Fibroblast of skin of right biceps (primary cell): ENCODE measurements at places on chromosomes 3 and 15.

DNA sequence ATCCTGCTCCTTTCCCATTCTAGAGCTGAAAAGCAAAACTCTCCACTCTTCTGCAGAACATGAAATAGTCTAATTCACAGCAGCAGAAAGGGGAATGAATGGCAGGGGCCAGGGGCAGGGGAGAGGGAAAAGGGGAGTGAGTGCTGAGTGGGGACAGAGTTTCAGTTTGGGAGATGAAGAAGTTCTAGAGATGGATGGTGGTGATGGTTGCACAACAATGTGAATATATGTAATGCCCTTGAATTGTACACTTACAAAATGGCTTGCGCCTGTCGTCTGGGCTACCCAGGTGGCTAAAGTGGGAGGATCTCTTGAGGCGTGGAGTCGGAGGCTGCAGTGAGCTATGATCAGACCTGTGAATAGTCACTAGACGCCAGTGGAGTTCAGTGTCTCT is 78.5 kb upstream of the MEF2A start:
- DNase-seq, result no peak

DNA sequence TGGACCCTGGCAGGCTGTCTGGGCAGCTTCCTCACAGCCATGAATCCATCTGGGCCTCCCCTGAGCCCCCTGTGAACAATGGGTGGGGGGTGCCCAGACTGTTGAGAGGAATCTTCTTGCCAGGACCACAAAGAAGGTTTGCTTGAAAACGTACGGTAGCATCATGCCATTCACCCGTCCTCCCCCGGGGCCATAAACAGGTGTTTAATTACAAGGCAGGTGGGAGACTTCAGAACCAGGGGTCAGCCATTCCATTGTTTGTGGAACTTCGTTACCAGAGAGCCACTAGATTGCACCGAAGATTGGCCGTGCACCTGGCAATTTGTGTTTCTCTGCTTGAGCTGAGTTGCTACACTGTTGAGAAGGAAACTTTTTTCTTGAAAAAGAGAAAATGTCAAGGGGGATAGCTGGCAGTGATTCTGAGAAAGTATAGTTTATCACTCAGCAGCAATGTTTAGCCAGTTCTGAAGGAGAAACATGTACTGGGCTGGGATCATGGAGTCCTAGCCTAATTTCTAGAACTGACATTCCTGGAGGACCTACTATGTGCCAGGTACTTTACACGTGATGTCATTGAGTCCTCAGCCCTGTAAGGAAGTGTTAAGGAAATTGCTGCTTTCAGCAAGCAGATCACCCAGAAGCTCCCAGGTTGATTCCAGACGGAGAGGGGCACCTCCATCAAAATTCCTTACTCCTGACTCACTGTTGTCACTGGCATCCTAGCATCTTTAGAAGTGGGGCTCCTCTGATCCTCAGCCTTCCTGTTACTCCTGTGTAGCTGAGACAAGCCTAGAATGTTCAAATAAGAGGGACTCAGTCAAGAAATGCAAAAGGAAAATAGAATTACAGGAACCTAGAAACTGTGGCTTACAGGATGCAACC is 103.8 kb upstream of the UBE2E1 start:
- peak; percentile 63 for DNase-seq

DNA sequence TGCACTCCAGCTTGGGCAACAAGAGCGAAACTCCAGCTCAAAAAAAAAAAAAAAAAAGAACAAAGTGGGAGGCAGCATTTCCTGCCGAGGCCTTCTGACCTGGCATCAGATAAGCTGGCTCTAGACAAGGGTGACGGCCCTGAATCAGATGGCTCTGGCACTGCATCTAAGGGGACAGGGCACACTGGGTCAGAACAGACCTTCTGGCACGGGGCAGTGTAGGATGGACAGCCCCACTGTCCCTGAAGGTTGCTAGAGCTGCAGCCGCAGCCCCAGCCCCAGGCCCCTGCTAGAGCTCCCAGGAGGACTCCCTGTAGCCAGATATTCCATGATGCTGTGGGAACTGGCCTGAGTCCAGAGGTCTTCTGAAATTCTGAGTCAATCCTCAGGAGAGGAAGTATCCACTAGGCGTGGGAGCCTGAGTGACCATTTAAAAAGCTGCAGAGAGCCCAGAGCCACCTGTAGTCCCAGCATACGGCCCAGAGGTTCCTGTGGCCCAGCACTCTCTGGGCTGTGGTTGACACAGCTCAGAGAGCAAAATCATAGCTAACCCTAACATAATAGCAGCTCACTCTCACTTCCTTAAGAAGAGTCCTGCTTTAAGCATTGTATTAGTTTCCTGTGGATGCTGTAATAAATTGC is 69.2 kb upstream of the MFGE8 start:
- peak; percentile 80 for DNase-seq

GRCh38 chr3:18127859-18128681 is 297.1 kb downstream of the SATB1 start:
- no peak for DNase-seq

- no peak for DNase-seq
Observed at GRCh38 chr3:148742118-148742517, 44.4 kb downstream of the AGTR1 start.

- DNase-seq, result no peak
Observed at GRCh38 chr3:156744631-156745030, 70.2 kb downstream of the TIPARP start.

DNA sequence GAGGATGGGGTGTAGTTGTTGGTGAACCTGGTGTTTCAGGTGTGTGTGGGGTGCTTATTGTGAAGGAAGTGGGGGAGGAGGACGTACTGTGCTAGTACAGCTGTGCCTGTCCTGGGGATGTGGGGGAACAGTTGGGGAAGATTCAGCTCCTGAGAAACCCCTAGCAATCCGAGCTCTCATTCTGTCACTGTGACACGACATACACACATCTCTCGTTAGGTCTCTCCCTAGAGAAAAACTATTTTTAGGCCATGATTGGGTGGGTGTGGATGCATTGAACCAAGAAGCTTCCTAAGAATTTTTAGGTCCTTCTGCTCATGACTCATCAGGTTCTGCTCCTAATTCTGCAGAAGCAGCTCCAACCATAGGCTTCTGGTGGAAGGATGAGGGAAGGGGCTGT is 54.3 kb downstream of the SLC30A4 start:
- DNase-seq, result no peak

- DNase-seq, result peak; percentile 12
Observed at GRCh38 chr15:47577000-47577399, 140.3 kb upstream of the SEMA6D start.

- DNase-seq, result no peak
Observed at GRCh38 chr3:135803028-135803692, 162.4 kb upstream of the PPP2R3A start.

DNA sequence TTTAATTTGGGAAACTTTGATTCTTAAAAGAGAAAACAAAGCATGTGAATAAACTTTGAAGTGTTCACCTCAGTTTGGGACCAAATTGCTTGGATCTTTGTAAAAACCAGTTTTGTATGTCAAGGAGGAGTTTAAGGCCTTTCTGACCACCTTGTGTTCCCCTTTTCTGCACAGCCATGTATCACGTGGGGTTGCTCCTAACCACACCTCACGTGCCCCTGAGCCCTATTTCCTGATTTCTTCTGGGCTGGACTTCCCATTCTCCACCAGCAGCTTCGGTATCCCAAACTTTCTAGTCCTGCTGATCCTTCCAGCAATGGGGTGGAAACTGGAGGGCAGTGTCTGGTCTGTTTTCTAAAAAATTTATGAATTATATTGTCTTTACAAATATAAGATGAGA is 76.4 kb upstream of the STT3B start:
- no peak for DNase-seq

GRCh38 chr3:190266913-190267290 is 55.3 kb downstream of the CLDN1 start:
- DNase-seq, result no peak

DNA sequence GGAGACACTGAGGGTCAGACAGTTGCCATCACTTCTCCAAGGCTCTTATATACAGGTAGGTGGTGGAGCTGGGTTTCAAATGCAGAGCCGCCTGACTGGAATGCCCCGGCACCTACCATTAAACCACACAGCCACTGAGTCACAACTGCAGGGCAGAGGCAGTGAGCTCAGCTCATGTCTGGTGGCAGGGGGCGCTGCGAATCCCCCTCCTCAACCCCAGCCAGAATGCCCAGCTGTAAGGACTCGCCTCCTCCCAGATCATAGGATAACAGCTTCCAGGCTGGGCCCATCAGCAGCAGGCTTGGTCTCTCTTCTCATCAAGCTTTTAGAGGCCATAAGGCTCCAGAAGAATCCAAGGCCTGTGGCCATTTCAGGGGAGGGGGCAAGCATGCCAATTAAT is 26.4 kb downstream of the ADCY5 start:
- no peak for DNase-seq

DNA sequence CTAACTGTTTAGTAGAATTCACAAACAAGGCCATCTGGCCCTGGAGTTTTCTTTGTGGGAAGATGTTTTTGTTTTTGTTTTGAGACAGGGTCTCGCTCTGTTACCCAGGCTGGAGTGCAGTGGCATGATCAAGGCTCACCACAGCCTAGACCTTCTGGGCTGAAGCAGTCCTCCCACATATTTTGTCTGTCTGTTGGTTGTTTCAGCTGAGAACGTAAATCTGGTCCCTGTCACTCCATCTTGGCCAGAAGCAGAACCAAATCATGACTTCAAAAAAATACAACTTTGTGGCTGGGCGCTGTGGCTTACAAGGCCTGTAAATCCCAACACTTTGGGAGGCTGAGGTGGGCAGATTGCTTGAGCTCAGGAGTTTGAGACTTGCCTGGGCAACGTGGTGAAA is 27.1 kb downstream of the MRAS start:
- DNase-seq, result no peak

GRCh38 chr3:131794766-131795388 is 239.9 kb downstream of the CPNE4 start:
- peak; percentile 53 for DNase-seq
